GM19239 (cell line): ENCODE measurements at places on chromosomes 7 and 10.

- no peak for DNase-seq
Measured at GRCh38 chr10:17427201-17427600, 27.2 kb downstream of the ST8SIA6 start.

- DNase-seq, result no peak
Measured at GRCh38 chr7:43469051-43469450, 113.9 kb upstream of the STK17A start.

GRCh38 chr7:133629701-133630100 lies 376.8 kb downstream of the EXOC4 start:
- no peak for DNase-seq

GRCh38 chr7:2980401-2981102 lies 63.1 kb downstream of the CARD11 start:
- DNase-seq, result no peak

DNA sequence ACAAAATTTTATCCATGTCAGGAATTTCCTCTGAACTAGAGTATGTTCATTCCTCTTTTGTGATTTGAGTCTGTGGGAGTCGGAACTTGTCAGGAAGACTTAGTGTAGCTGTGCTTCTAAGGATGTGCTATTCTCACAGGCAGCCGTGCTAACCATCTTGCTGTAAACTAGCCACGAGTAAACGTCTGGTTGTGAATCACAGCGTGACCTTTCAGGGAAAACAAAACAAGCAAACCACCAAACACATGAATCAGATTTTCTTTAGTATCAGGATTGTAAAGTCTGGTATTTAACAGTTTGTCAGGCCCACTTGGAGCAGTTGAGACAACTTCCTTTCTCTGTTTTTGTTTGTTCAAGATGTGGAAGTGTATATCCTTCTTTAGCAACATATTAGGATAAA lies 32.0 kb downstream of the AUTS2 start:
- DNase-seq, result no peak

- no peak for DNase-seq
Measured at GRCh38 chr7:43509906-43510305, 73.0 kb upstream of the STK17A start.

GRCh38 chr10:75492173-75492925 lies 60.9 kb downstream of the LRMDA start:
- DNase-seq, result no peak

GRCh38 chr7:92968502-92968901 lies 132.1 kb upstream of the CDK6 start:
- no peak for DNase-seq

- DNase-seq, result no peak
Measured at GRCh38 chr10:13439313-13440184, 89.3 kb downstream of the BEND7 start.

- DNase-seq, result no peak
Measured at GRCh38 chr7:481219-481930, 38.3 kb downstream of the PDGFA start.

DNA sequence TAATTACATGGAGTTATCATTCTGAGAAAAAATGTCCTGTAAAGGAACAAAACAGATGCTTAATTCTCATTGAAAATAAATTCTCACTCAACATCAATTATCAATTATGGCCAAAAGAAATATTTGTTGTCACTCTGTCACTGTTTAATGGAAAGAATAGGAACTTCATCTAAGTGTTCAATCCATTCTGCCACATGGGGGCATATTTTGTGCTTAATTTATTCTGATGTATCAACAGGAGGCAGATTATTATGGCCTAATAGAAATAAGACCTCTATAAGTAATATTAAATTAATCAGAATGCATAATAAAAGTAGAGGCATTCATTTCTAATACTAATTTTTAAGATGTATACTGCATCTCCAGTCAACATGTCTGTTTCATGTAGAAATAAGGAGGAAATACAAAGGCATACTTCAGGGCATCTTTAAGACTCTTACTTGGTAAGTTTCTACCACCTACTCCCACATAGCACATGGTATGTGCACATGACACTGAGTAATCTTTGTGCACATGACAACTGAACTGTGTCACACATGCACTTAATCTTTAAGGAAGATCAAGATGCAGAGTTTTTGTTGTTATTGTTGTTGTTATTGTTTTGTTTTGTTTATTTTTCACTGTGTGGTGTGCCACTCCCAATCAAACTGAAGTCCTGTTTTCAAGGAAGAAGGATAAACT lies 420.4 kb upstream of the SEMA3A start:
- DNase-seq, result no peak

DNA sequence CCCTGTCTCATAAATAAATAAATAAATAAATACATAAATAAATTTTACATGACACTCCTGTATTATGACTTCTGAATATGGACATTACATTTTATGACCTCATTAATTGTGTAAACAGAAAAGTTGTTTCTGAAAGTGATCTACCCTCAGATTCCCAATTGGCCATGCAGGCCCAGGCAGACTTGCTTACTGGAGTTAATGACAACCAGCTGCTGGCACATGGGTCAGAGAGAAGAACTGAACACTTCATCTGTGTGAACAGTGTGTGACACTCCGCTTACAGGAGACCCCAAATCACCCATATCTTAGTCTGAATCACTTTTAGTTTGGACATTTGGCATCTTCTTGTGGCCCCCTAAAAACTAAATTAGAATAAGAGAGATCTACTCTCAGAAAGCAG lies 31.4 kb downstream of the PARP12 start:
- no peak for DNase-seq

DNA sequence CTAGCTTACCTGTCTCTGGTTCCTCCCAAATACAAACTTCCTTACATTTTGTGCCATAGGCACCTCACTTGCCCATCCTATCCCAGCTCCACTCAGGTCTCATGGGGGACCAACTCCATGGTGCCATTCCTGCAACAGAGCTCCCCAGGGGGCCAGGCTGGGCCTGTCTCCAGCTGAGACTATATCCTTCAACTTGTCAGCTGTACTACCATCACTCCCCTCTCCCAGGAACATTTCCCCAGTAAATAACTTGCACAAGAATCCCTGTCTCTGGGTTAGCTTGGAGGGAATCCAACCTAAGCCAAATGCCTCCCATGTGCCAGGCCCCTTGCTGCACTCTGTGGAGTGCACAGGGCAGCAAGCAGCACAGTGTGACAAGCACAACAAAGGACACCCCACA lies 33.2 kb downstream of the FRMPD2 start:
- no peak for DNase-seq

DNA sequence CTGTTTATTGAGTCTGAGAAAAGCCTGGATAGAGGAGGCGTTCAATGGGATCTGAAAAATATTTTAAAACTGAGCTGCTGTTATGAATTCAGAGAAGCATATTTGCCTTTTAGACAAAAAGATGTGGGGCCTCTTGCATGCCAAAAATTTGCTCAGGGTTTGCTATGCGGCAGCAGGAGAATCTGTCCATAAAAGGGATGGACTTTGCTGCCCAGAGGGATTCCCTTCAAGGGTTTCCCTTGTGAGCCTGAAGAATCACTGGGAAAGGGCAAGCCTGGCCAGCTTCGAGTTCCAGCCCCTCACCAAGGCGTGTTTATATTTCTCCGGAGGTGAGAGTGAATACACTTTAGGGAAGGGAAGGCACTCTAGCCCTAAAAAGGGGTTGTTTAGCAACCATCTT lies 55.5 kb upstream of the CALD1 start:
- no peak for DNase-seq

GRCh38 chr7:155458111-155458877 lies at the start of gene EN2:
Gene EN2, plus strand, starts transcription at chr7:155458129. Its CDS starts 249 bp downstream, at chr7:155458378.
- DNase-seq, result no peak

DNA sequence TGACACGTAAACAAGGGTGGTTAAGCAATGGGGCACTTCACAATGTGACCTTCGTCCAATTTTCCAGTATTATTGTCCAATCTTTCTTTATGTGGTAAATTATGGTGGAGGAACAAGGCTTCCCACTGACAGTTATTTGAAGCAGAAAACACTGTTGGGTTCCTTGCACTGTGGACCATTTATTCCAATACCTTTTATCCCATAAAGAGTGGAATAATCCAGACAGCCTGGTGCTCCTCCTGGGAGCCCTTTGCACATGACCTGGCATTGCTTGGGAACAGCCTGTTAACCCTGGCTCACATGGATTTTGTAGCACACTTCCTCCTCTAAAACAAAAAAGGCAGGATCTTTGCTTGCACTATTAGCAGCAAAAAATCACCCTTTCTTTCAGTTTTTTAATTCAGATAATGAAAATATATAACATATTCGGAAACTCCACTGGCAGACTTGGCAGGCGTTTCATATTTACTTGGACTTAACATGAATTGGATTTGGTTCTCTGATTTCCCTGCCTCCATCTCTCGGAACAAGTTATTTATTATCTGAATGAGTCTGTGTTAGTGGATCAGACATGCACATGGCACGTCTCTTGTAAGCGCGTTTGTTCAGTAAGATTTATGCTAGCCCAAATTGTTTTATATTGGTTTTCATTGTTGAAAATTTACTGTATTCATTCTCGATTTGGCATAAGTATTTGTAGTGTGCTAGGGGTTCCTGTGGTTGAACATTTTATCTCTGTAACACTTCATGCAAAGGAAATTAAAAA lies 59.3 kb downstream of the BMPER start:
- DNase-seq, result no peak

GRCh38 chr7:24709051-24709450 lies 48.2 kb downstream of the GSDME start:
- DNase-seq, result no peak

DNA sequence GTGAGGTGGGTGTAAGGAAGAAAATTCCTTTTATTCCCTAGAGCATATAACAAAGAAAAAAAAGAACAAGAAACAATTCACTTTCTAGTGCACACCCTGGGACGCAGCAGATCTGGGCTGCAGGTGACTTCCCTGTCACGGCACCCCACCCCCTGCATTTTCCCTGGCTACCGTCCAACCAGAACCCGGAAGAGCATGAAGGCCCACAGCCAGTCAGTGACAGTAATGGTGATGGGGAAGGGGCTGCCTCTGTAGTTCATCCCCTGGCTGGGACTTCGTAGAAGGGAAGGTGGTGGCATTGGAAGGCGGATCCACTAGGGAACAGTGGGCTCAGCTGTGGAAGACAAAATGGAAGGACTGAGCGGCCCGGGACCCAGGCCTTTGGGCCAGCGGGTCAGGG lies 236.7 kb downstream of the BUB3 start:
- DNase-seq, result no peak

DNA sequence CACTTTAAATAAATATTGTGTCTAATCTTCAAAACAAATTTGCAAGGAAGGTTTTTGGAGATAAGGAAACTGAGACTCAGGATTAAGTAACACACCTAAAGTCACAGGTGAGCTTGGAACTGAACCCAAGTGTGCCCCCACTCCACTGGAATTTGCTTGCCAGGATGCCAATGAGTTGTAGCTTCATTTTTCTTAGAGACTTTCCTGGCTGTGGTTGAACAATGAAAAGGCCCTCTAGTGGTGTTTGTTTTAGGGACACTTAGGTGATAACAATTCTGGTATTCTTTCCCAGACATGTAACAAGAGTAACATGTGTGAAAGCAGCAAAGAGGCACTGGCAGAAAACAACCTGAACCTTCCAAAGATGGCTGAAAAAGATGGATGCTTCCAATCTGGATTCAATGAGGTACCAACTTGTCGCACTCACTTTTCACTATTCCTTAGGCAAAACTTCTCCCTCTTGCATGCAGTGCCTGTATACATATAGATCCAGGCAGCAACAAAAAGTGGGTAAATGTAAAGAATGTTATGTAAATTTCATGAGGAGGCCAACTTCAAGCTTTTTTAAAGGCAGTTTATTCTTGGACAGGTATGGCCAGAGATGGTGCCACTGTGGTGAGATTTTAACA lies 1.5 kb downstream of the IL6 start:
- DNase-seq, result no peak

DNA sequence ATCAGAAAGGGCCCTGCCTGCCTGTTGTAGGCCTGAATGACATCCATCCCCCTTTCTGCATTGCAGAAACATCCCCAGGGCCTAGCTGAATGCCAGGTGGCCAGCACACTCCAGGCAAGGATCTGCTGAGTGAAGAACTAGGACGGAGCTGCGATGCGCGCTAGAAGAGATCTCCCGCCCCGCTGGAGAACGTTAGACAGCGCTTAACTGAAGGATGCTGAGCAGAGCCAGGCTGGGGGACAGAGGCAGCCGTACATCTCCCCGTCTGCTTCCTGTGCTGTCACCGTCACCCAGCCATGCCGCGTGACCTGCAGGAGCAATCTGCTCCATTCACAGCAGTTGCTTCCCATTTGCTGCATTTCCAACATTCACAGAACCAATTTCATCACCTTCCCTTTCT lies 73.3 kb downstream of the FAM53B start:
- DNase-seq, result no peak

GRCh38 chr7:32071466-32072091 lies 1.4 kb upstream of the PDE1C start:
- DNase-seq, result no peak

GRCh38 chr10:33005322-33006301 lies 47.6 kb upstream of the ITGB1 start:
- no peak for DNase-seq

GRCh38 chr7:93622036-93623033 lies 47.8 kb upstream of the CALCR start:
- no peak for DNase-seq

GRCh38 chr7:44512736-44513135 lies 22.3 kb upstream of the NUDCD3 start:
- no peak for DNase-seq

GRCh38 chr10:89543841-89544240 lies 8.4 kb upstream of the SLC16A12 start:
- DNase-seq, result no peak
